AG08395 (cell line): ENCODE measurements at places on chromosomes 1 and 21.

DNA sequence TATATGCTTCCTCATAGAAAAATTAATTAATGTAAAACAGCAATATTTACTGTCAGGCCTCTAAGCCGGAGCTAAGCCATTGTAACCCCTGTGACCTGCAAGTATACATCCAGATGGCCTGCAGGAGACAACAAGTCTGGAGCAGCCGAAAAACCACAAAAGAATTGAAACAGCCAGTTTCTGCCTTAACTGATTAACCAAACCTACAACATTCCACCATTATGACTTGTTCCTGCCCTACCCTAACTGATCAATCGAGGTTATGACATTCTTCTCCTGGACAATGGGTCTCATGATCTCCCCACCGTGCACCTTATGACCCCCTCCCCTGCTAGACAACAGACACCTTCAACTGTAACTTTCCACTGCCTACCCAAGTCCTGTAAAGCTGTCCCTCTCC, 205.8 kb upstream of the DUSP10 start:
- DNase-seq = no peak

- no peak for DNase-seq
These were observed 199.6 kb upstream of the C1orf87 start for GRCh38 chr1:60273185-60273584.

DNA sequence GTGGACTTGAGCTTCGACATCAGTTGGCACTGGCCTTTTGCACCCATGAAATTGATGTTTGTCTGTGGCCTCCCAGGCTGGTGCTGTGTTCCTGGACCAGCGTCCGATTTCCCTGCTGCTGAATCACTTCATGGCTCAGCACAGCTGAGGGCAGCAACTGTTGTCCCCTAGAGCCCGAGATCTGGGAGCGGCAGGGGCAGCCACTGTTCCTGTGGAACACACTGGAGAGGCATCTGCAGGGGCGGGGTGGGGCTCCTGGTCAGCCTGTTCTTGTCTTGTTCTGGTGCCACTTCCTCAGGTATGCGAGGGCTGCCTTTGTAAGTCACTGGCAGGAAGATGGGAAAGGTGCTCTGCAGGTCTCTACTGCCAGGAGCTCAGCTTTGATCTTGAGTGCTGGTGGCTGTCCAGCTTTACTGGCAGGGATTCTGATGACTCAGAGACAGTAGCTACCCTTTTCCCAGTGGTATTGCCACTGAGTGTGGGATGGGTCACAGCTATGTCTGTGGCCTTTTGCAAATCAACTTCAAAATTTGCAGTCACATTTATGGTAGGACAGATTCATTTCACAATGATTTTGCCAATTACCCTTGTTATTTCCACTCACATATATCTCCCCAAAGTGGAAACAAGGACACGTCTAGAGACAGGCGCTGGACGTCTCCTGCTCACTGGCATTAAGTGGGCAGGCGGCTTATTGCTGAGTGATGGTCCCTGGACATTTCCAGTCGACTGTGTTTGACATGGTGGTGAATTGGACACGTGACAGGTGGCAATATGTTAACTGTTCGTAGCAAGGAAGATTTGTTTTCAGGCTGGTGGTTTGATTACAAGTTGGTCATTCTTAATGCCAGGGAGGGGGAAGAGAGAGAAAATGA, 15.3 kb downstream of the AGPAT3 start:
- peak; percentile 72 for DNase-seq

GRCh38 chr1:199313444-199313843, 674.6 kb downstream of the PTPRC start:
- DNase-seq = no peak

- DNase-seq = no peak
These were observed 224.5 kb upstream of the CSF3R start for GRCh38 chr1:36707221-36707620.

DNA sequence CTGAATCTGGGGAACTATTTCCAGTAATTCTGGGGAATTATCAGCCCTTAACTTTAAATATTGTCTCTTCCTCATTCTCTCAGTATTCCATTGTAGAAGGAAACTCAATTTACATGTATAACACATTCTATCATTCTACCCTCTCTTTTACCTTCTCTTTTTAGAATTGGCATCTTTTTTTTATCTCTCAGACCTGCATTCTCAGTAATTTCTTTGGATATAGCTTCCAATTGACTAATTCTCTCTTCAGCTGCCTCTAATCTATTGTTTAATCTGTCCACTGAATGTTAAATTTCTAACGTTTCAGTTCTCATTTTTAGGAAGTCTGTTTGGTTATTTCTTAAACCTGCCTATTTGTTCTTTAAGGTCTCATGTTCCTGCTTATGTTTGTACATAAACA, 33.0 kb downstream of the MAB21L3 start:
- no peak for DNase-seq

- DNase-seq = no peak
These were observed 112.7 kb upstream of the JUN start for GRCh38 chr1:58896246-58897183.

DNA sequence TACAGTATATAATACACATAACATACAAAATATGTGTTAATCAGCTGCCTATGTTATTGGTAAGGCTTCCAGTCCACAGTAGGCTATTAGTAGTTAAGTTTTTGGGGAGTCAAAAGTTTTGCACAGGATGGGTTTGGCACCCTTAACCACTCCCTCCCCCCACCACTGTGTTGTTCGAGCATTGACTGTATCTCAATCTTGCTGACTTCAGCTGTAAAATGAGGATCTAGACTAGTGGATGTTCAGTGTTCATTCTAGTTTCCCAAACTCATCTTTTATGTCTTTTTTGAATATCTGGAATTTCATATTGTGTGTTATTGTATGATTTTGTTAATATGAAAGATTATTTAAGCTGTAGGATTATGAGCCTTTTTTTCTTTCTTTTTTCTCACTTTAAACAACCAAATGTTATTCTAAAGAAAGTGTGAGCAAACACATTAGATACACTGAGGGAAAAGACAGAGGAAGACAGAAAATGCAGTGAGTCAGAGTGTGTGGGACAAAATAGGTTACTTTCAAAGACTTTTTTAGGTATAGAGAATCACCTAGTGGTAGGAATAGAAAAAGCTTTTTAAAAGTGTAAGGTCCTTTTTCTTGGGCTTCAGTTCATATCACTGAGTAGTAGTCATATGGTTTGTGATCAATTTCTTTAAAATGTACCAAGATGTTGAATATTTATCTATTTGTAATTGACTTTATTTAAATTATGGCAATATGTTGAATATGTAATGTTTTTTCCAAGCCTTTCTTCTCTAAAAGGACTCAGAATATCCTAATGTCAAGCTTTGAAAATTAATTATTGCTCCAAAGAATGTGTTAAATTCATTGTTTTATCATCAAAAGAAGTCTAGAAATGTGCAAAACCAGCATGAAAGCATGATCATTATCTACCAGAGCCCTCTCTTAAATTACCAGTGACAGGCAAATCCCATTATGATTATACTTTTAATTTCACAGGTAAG, 17.9 kb upstream of the CENPF start:
- DNase-seq = peak; percentile 61

- peak; percentile 27 for DNase-seq
These were observed 14.4 kb downstream of the FHAD1 start for GRCh38 chr1:15261155-15262002.

- no peak for DNase-seq
These were observed 79.4 kb upstream of the PPP2R5A start for GRCh38 chr1:212205843-212206242.
